ENCODE measurements at places on chromosomes 2 and 18.

- DNase-seq, result no peak
These were observed 21.8 kb upstream of the RGPD4 start for GRCh38 chr2:107804608-107805498.

DNA sequence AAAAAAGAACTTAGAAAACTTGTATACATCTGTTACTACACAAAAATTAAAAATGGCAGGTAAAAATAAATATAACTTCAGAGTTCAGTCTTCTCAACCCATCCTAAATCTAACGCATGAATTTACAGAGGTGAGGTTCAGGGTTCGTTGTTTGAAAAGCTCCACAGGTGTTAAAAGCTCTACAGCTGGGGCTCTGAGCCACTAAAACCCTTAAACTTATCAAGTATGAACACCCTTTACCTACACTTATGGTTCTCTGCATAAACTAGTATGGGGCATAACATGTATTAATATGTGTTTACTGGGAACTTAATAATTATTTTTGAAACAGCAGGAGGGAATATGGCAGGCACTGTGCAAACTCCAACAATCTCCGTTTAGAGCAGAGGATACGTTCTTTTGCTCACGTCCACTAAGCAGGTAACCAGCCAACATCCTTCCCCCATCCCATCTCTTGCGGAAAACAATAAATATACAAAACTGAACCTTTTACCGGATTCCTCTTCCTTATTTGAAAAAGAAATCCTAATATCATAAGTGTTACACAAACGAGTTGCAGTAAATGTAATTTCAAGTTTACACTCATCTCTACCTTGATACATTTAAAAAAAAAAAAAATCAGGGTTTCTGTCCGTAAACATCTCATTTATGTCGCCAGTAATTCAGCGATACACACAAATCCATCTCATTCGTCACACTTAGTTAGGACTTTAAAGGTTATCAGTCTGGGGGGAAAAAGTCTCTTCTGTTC is 1.3 kb downstream of the PIAS2 start:
- DNase-seq, result no peak

GRCh38 chr2:71534826-71535225 is 81.5 kb downstream of the DYSF start:
- no peak for DNase-seq

GRCh38 chr2:170887496-170887895 is 41.6 kb upstream of the GORASP2 start:
- no peak for DNase-seq

DNA sequence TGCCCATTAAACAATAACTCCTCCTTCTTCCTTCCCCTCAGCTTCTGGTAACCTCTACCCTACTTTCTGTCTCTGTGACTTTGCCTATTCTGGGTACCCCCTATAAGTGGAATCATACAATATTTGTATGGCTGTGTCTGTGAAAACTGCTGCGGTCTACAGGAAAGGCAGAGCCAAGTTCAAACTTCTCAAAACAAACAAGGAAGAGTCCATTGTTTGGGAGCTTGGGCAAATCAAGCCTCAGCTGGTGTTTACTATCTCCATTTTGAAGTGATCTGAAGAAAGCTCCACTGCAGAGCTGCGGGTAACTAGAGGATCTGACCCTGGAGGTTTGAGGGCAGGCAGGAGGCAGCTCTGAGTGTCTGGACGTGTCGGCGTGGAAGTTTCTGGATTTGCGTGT is 48.6 kb upstream of the DAPL1 start:
- DNase-seq, result no peak

DNA sequence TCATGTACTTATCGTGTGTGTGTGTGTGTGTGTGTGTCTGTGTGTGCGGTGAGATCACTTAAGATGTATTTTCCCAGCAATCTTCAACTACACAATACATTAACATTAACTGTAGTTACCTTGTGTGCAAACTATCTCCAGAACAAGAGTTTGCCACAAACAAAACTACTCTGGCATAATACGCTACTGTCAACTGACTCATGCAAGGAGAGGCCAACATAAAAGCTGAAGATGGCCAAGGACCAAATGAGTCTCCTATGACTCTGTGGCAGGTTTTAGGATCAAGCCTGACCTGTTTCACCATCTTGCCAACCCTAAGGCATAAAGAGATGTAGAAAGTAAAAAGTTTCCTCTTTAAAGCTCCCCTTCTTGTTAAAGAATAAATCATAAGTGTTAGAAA is 20.1 kb downstream of the CYB5A start:
- no peak for DNase-seq

- DNase-seq, result no peak
These were observed 100.2 kb downstream of the TNS1 start for GRCh38 chr2:217902379-217903141.

DNA sequence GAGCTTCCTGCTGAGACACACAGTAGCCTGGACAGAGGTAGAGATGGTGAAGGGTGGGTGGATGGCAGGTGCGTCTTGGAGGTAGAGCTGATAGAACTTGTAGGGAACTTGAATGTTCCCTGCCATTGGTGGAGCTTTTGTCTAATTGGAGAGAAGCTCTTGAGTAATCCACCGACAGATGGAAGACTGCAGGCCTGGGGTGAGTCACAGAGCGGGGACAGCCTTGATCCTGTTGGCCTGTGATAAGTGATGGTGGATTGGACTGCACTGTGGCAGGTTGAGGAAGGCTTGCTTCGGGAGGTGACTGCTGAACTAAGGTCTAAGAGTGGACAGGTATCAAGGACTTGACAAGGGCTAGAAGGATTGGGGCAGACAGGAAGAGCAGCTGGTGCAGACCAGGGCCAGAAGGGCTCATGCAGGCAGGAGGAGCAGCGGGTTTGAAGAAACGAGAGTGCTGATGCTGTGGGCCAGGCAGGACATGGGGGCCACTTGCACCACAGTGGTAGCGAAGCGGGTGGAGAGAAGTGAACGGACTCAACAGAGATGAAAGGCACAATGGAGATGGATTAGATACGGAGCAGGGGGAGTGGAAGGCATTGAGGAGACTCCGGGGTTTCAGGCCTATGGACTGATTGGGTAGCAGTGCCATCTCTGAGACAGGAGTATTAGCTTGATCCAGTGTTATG is 16.3 kb downstream of the CABLES1 start:
- no peak for DNase-seq

- no peak for DNase-seq
These were observed 209.4 kb upstream of the CXCR4 start for GRCh38 chr2:136327162-136327852.

GRCh38 chr2:29650631-29651097 is 270.7 kb downstream of the ALK start:
- no peak for DNase-seq

DNA sequence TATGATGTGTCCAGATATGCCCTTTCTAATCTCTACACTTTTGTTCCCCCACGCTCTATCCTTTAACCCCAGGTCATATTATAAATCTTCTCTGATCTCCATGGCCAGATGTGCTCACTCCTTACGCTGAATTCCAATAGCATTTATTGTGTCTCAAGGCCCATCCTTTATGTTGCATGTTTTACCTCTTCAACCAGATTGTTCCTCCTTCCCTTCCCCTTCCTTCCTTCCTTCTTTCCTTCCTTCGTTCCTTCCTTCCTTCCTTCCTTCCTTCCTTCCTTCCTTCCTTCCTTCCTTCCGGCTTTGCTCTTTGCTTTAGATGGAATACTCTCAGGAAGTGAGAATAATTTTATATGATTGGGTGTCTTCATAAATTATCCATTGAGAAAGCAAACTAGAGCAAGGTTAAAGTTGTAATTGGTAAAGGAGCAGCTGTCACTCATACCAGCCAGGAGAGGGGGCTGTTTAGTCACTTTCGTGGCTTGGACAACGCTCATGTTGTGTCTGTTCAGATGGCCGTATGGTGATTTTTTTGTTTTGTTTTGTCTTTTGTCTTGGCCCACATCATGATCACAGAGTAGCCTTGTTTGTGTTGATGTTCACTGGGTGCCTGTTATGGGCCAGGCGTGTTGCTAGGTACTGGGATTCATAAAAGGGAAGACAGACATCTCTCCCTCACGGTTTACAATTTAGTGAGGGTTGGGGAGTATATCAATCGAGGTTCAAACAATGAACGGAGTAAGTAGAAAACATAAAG is 68.0 kb downstream of the DAW1 start:
- DNase-seq, result no peak

DNA sequence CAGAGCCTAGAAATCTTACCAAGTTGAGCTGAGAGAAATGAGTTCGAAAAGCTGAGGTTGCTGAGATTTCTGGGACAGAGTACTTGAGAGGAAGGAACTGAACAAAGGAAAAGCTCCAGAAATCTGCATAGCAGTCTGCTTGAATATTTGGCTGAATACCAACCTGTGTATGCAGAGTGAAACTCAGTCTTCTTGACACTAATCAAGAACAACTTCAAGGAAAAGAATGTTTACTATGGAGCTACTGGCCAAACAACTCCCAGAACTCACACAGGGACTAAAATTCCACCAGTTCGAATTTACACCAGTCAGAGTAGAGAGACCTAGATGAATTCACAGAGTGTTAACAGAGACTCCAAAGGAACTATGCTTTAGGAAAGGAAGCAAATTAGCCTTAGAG is 66.5 kb downstream of the USP37 start:
- no peak for DNase-seq

DNA sequence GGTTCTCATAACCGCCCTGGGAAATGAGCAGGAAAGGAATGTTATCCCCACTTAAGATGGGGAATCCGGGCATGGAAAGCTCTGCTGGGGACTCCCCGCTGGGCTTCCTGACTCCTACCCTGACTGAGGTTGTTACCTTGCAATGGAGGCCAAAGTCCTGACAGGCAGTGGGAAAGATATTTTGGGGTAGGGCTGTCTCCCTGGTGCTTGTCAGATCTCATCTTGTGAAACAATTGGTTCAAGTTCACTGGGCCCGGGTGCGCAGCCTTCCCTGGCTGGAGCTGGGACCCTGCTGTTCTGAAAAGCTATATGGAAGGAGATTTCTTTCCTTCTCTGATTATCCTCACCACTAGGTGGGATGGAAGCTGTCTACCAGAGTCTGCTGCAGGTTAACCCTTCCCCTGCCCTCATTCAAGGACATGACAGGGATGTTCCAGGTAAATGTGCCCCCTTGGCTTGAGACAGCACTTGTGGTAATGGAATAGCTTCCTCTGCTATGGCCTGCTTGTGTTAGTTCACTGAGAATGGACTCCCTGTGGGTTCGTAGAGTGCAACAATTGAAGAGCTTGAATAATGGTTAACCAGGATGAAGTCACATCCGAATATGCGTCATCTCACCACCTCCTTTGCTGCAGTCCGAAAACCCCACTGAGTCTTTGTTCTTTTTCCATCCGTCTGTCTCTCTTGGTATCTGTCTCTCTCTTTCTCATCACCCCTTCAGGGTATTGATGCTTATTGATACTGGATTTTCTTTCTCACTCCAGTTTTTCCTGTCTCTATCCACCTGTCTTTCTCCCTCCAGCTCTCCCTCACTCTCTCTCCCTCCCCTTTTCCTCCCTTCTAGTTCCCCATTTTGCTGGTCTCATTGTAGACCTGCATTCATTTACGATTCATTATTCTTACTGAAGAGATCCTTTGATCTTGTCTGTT is 67.8 kb upstream of the EPAS1 start:
- DNase-seq, result no peak

DNA sequence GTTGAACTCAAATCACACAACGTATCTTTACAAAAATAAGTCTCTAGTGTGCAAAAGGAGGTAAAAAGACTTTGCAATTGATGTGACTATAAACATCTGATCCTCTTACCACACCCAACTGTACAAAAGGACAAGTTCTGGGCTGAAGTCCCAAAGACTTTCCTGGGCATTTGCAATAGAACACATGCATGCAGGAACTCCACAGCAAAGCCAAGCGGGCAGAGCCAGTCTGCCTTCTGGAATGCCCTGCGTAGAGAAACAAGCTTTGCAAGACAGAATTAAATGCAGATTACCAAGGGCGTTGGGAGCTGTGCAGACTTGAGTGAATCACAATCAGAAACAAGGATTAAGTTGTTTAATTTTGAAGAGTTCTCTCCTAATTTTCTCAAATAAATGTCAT is 208.4 kb upstream of the ZNF521 start:
- no peak for DNase-seq

GRCh38 chr2:239816576-239817467 is 208.3 kb downstream of the NDUFA10 start:
- DNase-seq, result no peak

DNA sequence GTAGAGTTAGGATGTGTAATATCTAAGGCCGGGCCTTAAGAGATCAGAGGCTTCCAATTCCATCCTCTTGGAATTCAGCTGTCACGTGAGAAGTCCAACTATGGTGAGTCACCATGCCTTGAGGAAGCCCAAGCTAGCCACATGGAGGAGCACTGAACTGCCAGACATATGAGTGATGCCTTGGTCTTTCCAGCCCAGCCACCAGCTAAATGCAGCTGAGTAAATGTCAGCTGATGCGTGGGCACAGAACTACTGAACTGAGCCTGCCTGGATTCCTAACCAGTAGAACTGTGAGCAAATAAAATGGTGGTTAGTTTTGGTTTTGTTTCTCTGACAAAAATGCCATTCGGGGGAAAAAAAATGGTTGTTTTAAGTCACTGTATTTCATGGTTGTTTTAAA is 153.7 kb upstream of the SERTAD2 start:
- no peak for DNase-seq

GRCh38 chr18:76453932-76454331 is 41.1 kb downstream of the ZNF516 start:
- no peak for DNase-seq

GRCh38 chr2:96225016-96225533 is 16.4 kb upstream of the STARD7 start:
- DNase-seq, result no peak

DNA sequence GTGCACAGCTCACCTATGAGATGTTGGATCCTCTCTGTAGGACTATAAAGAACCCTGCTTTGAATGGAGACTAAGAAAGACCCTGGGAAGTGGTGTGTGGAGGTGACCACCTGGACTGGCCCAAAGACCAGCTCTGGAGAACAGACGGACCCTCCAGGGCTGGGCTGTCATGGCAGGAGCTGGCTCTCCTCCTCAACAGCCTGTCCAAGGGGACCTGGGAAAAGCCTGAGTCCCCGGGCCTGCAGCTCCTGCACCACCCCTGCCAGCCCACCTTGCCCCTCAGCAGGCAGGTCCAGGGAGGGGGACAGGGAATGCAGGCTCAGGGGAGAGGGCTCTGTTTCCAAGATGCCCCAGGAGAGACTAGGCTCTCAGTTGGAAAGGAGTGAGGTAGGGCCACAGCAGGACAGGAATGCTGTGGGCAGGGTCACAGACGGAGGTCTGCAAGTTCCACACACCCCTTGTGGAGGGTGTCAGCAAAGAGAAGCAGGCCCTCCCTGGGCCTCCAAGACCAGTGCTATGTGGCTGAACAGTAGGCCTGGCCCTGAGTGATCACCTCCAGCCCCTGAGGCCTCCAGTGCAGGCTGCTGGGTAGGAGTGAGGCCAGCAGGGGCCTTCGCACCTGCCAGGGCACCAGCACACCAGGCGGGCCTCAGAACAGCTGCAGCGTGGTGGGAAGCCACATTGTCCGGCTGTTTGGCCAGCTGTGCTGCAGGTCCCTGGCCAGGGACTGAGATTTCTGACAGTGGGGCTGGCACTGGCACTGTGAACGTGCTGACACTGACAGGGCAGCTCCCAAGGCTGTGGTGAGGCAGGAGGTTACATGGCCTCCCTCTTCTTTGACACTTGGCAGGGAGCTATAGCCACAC is 86.4 kb upstream of the OTOS start:
- DNase-seq, result no peak

GRCh38 chr18:10896851-10897250 is 252.5 kb downstream of the PIEZO2 start:
- no peak for DNase-seq
